ENCODE measurements at places on chromosomes 4 and X.

GRCh38 chr4:125125276-125125675 is 189.5 kb upstream of the FAT4 start:
- DNase-seq = no peak

DNA sequence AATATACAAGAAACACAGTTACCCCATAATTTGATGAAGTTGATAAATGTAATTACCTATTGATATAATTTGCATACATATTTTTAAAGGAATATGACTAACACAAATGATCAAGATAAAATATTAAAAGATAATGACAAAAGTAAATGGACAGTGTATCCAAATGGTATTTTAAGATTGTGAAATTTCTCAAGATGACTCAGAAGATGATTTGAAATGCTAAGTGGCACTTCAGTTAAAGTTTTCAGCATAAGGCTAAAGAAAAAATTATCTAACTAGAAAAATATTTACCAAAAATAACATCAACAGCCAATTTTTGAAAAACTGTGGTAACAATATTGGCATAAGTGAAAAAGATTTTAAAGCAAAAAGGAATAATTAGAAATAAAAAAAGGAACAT is 248.4 kb upstream of the NDST4 start:
- DNase-seq = no peak

DNA sequence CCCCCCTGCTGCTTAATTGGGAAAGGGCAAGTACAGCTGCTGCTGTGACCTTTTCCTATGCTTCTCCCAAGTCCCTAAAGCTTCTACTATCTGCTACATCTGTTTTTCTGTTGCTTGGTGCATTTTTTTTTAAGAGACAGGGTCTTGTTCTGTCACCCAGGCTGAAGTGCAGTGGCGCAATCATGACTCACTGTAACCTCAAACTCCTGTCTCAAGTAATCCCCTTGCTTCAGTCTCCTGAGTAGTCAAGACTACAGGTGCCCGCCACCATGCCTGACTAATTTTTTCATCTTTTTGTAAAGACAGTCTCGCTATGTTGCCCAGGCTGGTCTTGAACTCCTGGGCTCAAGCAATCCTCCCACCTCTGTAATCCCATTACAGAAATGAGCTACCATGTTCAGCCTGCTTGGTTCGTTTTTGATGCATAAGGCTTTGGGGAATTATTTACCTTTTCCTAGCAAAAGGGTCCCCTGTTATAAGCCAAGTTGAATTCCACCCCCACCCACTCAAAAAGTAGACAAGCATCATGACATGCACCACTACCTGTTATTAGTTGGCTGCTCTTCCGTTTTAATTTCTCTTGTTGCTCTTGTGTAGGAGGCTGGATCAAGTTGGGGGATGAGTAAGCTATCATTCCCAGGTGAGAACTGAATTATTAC is 39.6 kb downstream of the DGKK start:
- no peak for DNase-seq

GRCh38 chr4:5631352-5632065 is 76.8 kb downstream of the EVC2 start:
- DNase-seq = no peak

DNA sequence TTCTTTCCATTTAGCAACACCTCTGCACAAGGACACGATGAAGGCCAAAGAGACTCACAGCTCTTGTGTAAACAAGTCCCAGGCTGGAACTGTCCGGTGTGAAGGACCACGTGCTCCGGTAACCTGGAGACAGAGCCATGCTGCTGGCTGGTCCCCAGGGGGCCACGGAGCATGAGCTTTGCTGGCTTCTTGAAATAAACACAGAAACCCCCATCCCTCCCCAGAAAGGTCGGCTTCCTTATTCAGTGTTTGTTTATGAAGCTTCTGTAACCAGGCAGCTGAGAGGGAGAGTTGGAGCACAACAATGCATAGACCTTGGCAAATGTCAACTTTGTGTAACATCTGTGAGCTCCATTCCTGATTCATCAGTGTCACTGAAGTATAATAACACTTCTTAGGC is 109.4 kb downstream of the GPR143 start:
- DNase-seq = no peak

Data from NCI-H1930 (cell line).